Inflammatory macrophage treated with lipopolysaccharide for 1 hour (primary cell): ENCODE measurements at places on chromosomes 7 and 10.

DNA sequence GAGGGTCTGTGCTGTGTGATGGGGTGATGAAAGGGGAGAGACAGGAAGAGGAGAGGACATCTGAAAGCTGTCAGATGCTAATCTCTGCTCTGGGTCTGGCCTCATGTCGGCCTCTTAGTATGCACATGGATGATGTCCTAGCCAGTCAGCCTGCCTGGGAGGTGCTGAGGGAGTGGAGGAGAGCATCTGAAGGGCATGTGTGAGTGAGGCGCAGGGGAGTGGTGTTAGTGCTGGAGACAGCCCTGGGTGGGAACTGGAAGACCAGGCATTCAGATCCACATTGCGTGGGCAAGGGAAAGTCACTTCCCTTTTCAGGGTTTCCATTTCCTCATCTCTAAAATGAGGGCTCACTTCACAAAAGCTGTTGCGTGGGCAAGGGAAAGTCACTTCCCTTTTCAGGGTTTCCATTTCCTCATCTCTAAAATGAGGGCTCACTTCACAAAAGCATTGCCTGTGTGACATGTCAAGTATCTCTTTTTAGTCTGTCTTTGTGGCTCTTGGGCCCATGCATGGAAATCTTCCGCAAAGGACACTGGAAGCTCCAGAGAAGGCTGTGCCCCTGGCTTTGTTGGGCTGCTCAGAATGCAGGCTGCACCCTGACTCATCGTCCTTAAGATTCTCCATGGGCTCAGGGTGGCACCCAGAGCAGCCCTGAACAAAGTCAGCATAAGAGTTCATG, 10.0 kb downstream of the SFTPD start:
- DNase-seq = peak; percentile 98

- DNase-seq = no peak
Measured at GRCh38 chr10:30476511-30477155, 42.6 kb downstream of the MAP3K8 start.

GRCh38 chr10:112663234-112664125, 216.5 kb downstream of the VTI1A start:
- DNase-seq = peak; percentile 88

DNA sequence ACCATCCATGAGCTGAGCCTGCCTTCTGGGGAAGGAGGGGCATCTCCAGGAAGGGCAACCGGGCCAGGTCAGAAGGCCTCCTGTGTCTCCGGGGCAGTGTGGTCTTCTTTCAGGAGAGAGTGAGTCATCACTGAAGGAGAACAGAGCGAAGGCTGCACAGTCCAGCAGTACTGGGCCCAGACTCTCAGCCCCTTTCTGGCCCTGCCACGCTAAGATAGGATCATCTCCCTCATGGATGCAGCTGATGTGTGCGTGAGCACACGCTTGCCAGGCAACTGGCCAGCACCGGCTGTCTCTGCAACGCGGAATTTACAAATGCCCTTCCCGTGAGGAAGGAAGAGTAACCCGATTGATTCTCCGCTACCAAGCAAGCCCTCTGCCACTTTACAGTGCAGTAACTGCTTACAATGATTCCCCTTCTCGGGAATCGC, 328.2 kb downstream of the TNS3 start:
- peak; percentile 12 for DNase-seq

- no peak for DNase-seq
Measured at GRCh38 chr7:71824006-71824760, 588.0 kb downstream of the CALN1 start.

DNA sequence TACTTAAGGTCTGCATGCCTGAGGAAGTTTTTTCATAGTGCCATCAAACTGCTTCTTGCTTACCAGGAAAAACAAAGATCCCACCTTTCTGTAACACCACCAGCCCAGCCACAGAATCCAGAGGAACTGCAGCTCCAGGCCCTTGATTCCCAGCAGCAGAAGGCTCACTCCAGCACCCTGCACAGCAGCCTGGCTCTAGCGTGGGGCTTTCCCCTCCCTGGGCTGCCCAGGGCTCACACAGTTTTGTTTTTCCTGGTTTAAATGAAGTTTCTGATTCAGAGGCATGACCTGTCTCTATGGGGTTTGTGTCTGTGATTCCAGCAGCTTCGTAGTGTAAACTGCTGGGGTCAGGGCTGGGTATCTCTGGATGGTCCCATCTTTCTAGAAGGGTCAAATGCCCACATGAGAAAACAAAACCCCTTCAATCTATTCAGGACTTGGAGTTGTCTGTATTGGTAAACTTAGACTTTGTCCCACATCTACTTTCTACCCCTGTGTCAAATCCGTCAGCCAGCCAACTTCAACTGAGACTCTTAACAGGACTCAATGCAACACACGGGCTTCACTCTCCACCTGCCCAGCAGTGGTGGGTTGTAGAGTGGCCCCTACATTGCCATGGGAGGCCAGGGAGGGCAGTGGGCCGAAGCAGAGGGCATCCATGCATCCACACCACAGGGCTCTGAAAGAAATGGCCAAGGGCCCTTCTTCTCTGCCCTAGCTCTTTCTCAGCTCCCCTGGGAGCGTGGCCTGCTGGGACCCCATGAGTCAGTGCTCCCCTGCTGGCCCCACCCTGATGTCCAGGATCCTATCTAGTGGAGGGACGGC, 73.6 kb downstream of the ATXN7L1 start:
- DNase-seq = no peak
